ENCODE measurements at places on chromosomes 3 and 15. TPM values are rescaled to one million over a fixed set of nuclear protein-coding genes. Genes with fewer than 3 reads are reported as not detected.

DNA sequence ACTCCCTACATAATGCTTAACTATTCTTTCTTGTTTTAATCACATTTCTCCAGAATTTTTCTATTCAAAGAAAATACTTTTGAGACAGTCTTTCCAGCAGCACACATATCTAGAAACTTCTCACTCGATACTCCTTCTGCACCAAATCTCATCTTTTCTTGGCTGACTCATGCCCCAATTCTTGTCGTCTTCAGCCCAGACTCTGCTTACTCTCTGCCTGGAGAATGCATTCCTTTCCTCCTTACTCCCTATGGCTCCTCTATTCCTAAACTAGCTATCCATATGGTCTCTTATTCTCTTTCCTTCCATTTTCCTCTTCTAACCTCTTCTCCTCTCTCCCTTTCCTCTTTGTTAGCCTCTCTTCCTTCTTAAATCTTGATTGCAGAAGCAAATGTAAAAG, 158.7 kb downstream of the GBE1 start:
- DNase-seq: no peak

The ACTR8 gene
- 20.0 TPM for total RNA-seq

The IGSF10 gene
- total RNA-seq: 7.9 TPM

The HCN4 gene
- not detected for total RNA-seq

The SOX2 gene
- 0.16 TPM for total RNA-seq

DNA sequence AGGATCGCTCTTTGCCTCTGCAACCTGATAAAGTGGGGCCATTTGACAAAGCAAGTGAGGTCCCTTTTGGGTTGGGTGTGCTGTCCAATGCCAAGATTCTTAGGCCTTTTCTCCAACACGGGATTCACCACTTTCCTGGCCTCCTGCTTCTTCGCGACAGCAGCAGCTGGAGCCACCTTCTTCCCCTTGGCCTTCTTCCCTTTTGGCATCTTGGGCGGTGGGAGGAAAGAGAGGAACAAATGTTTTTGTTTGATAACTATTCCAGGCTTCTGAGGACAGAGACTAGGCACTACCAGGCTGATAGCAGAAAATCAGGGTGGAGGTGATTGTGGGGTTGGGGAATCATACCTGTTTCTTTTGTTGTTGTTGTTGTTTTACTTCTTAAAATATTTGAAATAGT, 30.0 kb upstream of the FAM81A start:
- no peak for DNase-seq

DNA sequence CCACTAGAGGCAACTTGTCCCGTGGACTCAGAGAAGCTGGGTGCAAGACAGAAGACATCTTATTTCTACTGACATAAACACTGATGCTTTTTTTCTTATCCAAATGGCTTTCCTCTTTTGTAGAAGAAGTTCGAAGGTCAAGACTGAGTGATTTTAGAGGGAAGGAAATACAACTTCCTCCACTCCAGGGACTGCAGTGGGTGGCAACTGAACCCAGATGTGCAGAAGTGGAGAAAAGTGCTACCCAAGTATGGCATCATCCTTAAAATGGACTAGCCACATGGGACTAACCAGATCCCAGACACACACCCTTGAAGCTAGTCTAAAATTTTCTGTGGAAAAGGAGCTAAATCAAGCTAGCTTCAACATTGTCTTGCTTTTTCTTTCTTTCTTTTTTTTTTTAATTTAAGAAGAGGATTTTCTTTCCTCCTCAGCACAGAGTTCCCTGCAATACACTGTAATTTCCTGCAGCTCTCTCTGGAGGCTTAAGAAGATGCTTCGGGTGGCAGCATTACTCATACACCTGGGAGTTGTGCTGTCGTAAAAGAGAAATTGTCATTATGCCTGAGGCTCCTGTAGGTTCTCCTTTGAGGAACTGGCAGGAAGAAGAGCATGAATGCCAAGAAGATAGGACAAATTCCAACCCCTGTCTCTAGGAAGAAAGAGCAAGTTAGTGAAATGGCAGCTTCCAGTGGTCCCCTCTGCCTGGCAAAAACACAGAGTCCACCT, 3.8 kb upstream of the FRMD4B start:
- DNase-seq: no peak

GRCh38 chr3:150721285-150722130, 17.8 kb upstream of the ERICH6 start:
- no peak for DNase-seq

GRCh38 chr15:65192016-65192415, 6.9 kb upstream of the CLPX start:
- DNase-seq: no peak

DNA sequence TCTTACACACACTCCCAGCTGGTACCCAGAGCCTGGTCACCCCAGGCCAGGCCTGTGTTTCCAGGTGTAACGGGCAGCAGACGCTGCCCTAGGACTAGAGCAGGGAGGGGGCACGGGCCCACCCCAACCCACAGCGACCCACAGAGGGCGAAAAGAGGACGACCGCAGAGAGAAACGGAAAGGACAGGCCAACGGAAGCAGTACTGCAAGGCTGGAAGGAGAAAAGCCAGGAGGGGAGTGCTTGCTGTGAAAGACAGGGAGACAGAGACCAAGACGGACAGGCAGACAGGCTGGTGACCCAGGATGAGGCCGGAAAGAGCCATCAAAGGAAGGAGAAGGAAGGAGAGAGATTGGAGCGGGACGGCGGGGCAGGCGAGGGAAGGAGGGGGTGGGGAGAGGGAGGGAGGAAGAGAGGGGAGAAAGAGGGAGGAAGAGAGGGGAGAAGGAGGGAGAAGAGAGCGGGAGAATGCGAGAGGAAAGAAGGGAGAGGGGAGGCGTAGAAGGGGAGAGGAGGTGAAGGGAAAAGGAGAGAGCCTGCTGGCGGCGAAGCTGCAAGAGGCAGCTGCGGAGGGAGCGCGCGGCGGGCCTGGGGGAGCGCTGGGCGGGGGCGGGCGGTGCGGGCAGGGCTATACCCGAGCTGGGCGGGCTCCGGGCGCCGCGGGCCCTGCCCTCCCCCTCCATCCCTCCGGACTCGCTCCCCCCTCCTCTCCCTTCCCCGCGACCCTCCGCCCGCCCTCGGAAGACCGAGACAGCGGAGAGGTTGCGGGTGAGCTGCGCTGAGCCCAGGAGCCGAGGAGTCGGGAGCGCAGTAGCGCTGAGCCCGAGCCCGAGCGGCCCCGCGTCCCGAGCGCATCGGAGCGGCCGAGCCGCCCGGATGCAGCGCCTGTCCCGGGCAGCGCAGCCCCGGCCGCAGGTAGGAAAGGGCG, at the start of gene SLC6A1:
Gene SLC6A1 (plus strand): TSS at position 732 of the 926 bp plus-strand sequence. CDS start 24,464 bp downstream, outside the sequence.
- no peak for DNase-seq

GRCh38 chr3:117346901-117347300, 637.3 kb downstream of the TUSC7 start:
- DNase-seq: no peak

The KLF15 gene
- total RNA-seq: 44.2 TPM

GRCh38 chr3:152185891-152186630, 82.7 kb upstream of the MBNL1 start:
- no peak for DNase-seq

DNA sequence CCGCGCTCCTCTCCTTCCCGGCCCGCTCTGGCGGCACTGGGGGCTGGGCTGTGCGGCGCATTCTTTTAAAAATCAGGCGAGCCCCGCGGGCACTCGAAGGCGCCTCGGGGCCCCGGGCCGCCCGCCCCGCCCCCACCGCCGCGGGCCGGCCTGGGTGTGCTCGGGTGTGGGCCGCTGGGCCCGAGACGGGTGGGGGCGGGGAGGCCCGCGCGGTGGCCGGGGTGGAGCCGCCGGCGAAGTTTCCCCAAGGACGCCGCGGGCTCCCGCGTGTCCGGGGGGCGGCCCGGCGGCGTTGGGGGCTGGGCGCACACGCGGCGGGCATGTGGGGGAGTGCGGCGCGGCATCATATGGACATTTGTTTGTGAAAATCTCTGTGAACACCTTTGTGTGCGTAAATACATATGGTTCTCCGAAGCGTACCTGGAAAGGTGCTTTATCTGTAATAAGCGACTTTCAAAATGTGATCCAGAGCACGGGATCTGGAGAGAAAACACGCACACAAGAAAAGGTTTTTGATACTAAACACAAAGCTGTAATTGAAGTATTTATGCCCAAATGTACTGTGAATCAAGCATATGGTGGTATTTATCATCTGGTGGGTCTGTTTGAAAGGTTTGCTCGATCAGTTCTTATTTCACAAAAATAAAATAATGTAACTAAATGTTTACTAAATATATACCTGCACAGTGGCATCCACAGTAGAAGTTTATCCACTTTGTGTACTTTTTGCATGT, 612 bp upstream of the TBL1XR1 start:
- DNase-seq: no peak

The LMAN1L gene
- not detected for total RNA-seq

The VEPH1 gene
- under 0.01 TPM for total RNA-seq
